ENCODE measurements at places on chromosomes 6 and 20.

- DNase-seq = no peak
Measured at GRCh38 chr6:133787859-133788505, 100.9 kb upstream of the TCF21 start.

DNA sequence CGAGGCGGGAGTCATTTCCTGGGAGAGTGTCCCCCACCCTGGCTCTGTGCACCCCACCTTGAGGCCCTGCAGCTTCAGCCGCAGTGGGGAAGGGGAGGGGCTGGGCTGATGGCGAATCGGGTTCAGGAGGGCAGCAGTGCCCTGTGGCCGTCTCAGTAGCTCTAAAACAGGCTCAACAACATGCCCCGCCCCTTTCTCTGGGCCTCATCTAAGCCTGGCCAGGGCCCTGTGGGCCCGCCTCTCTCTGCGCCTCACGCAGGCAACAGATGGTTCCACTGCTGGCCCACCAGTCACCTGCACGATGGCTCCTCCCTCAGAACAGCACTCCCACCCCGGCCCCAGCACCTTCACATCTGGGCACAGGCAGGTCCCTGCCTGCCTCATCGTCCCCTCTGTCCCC lies 30.2 kb downstream of the CHRNA4 start:
- DNase-seq = no peak

- DNase-seq = no peak
Measured at GRCh38 chr6:154874773-154875592, 120.1 kb upstream of the TIAM2 start.

- no peak for DNase-seq
Measured at GRCh38 chr6:76420094-76420493, 347.6 kb upstream of the IMPG1 start.

GRCh38 chr6:28910901-28911690 lies 12.7 kb downstream of the TRIM27 start:
- DNase-seq = no peak

DNA sequence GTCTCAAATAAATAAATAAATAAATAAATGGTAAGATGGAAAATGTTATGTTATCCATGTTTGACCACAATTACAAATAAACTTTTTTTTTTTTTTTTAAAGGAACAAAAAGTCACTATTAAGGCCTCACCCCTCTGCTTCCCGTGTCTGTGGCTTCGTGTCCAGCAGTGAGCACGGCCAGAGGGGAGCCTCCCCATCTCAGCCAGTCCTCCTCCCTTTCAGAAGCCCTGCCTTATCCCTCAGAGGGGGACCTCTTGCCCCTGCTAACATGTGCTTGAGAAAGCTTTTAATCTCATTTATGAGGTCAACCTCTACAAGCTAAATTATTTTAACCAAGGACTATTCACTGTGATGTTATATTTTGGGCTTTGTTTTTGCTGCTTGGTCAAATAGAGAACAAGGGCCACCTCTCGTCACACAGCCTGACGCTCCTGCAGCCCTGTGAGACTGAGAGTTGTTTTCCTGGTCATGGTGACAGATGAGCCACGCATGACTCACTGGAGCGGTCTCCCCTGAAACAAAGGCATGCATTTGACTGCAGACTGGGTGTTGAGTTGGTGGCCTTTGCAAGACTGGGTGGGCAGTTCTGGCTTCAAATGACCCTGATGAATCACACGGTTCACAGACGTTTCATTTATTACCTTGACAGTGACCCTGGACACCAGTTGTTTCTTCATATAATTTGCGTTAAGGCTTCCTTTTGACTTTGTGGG lies 131.8 kb downstream of the TIAM2 start:
- DNase-seq = no peak

Measured in NCI-H2081 (cell line).